Stimulated activated naive CD4-positive, alpha-beta T cell treated with Interleukin-2 at 50 U/mL for 16 hours (primary cell): ENCODE measurements at places on chromosomes 12 and 14.

DNA sequence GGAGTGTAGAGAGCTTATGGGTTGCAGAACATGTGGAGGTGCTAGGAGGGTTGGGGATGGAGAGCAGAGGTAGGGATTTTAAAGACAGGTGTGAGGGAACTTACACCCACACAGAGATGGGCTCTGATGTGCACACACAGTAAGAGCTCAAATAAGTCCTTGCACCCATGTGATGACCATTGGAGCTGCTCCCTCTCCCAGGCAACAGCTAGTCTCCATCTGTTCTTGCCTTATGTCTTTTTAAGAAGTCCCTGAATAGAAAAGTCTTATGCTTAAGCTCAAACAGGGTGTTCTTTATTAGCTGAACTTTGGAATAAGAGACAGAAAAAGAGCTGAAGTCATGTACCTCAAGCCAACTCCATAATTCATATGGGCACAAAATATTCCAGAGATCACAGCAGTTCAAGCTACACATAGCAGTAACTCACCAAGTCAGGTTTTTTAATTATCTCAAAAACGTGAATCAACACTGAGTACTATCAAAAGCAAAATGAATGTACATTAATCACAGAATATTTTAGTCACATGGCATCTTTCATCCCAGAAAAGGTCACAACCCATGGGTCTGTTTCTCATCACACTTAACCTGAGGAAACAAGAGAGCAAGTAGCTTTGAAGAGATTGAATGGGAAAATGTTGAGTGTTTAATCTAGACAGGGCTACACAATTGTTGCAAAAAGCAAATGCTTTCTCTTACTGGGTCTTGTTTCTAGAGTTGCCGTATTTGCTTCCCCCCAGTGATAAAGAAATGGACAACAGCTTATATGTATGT is 1513.6 kb upstream of the SEL1L start:
- no peak for DNase-seq

- DNase-seq: no peak
Observed at GRCh38 chr12:108888031-108888430, 8.1 kb downstream of the DAO start.

DNA sequence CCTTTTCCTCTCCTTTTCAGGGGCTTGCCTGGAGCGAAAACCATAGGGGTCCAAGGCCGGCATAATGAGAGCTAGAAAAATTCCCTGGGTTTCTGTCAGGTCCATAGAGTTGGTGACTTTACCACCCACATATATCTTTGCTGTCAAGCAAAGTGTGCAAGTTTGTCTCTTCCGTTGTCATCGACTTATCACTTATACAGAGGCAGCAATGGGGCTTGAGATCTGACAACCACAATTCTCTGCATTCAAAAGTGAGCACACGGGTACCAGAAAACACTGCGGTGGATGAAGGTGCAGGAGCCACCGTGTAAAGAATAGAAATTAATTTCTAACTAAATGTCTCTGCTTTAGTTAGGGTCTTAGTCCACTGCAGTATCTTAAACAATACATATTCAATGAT is 162.3 kb downstream of the DAD1 start:
- no peak for DNase-seq

DNA sequence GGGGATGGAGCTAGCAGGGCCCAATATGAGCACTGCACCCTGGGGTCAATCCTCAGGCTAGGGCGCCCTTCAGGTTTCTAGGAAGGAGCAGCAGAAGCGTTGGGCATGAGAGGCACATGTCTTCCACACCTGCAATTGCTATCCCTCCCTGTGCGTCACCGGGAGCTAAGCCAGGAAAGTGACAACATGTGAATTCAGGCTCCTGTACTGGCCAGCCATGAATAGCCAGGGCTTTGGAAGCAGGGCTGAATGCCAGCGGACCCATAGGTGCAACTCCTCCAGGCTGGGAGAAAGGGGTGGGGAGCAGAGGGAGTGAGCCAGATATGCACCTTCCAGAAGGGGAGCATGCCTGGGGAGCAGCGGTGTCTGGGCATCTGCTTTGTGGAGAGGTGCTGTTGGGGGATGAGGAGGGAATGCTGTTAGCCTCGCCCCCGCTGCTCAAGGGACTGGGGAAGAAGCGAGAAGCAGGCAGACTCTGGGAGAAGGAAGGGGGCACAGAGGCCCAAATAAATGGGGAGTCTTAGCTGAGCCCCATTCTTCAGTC is 6.1 kb downstream of the HOXC5 start:
- no peak for DNase-seq

- no peak for DNase-seq
Observed at GRCh38 chr14:80024417-80024816, 186.9 kb downstream of the DIO2 start.

DNA sequence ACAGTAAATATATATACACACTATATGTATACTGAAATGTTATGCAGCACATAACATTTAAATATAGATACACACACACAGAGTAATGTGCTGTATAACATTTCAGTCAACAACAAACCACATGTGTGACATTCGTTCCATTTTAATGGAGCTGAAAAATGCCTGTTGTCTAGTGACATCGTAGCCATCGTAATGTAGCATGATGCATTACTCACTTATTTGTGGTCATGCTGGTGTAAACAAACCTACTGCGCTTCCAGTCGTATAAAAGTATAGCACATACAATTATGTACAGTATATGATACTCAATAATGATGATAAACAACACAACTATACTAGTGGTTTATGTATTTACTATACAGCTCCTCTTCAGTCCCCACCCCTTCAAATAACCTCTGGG is 119.0 kb upstream of the SLC38A4 start:
- no peak for DNase-seq

- no peak for DNase-seq
Observed at GRCh38 chr12:3033539-3033867, 43.7 kb upstream of the TSPAN9 start.

GRCh38 chr14:24066496-24067132 is 4.7 kb upstream of the CPNE6 start:
- DNase-seq: no peak

DNA sequence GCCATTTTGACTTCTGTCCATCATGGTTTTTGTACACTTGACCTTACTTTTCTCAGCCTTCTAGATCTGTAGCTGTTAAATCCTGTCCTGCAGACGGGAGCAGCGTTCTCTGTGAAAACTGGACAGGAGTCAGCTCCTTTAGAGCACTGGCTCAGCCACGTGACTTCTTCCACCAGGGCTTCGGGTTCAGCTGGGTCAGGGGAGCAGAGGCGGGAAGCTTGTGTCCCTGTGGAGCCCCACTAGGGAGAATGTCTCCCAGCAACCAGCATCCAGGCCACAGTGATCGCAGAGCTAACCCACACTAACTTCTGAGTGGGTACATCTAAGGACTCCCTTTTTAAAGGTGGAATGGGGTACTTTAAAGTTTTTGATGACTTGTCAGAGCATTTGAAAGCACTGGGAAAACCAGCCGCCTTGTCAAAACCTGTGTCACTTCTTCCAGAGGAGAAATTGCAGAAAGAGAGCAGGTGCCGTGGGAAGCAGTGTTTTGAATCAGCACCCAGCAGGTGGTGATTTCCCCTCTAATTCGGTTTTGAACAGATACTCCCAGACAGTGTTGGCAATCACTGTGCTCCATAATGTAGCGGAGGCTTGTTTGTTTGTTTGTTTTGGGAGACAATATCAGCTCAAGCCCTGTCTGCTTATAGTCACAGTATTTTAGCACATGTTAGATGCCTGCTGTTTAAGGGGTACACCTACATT is 17.9 kb downstream of the DERA start:
- no peak for DNase-seq

DNA sequence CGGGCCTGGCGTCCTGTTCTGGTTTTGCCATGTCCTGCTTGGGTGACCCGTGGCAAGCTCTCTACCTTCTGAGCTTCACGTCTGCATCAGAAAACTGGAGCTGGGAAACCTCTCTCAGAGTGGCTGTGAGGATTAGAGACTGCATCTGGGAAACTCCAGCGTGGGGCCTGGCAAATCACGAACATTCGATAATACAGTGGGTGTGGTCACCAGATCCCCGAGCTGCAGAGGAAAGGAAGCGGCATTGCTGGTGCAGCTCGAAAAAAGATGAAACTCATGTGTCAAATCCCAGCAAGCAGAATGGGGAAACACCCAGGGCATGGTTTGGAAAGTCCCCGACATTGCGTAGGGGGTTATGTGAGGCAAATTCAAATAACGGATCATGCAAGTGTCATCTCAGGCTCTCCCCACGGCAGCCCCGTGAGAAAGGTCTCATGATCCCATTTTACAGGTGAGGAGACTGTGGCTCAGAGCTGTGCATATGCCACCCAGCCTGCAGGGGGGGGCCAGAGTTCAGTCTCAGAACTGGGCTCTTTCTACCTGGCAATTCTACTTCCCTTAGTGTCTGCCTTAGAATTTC is 98.1 kb upstream of the VRK1 start:
- no peak for DNase-seq

GRCh38 chr14:32813401-32813800 is 125.3 kb upstream of the NPAS3 start:
- no peak for DNase-seq

- DNase-seq: no peak
Observed at GRCh38 chr14:61288228-61288627, 7.1 kb upstream of the TMEM30B start.

GRCh38 chr12:43806737-43807072 is 588 bp upstream of the TWF1 start:
- no peak for DNase-seq

DNA sequence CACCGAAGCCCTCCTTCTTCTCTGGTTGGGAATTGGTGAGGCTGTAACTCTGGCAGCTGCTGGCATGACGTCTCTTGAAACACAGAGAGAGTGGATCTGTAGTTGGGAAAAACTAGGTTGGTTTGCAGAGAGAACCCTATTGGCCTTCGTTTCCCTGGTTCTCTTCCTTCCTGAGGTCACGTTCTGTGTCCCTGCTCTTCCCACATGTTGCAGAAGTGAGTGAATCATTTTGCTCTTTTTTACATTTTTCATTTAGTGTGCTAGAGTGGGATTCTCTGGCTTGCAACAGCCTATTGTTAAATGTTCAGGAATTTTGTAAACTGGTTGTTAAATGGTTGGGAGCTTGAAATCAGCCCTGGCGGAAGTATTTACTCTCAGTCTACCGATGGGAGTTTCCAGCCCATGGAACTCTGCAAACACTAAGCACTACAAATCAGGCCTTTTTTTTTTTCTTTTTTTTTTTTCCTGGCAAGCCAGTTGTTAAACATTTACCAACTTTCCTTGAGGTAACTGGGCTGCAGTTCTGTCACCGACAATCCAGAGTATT is 26.8 kb upstream of the CKAP4 start:
- no peak for DNase-seq

GRCh38 chr12:109879351-109880042 is 844 bp downstream of the GLTP start:
- no peak for DNase-seq

DNA sequence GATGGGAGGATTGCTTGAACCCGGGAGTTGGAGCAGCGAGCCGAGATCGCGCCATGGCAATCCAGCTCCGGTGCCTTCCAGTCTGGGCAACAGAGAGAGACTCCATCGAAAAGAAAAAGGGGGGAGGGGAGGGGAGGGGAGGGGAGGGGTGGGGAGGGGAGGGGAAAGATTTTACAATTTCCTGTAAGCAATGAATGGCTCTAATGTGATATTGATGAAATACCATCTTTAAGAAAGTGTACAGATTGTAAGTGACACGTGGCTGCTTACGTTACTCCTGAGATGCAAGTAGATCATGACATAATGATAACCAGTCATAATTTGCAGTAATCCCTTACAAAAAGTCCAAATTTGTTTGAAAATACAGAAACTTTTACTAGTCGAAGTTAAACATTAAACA is 1.4 kb downstream of the SLC25A21 start:
- DNase-seq: no peak

GRCh38 chr14:52693532-52693931 is 1.8 kb downstream of the ERO1A start:
- DNase-seq: no peak

DNA sequence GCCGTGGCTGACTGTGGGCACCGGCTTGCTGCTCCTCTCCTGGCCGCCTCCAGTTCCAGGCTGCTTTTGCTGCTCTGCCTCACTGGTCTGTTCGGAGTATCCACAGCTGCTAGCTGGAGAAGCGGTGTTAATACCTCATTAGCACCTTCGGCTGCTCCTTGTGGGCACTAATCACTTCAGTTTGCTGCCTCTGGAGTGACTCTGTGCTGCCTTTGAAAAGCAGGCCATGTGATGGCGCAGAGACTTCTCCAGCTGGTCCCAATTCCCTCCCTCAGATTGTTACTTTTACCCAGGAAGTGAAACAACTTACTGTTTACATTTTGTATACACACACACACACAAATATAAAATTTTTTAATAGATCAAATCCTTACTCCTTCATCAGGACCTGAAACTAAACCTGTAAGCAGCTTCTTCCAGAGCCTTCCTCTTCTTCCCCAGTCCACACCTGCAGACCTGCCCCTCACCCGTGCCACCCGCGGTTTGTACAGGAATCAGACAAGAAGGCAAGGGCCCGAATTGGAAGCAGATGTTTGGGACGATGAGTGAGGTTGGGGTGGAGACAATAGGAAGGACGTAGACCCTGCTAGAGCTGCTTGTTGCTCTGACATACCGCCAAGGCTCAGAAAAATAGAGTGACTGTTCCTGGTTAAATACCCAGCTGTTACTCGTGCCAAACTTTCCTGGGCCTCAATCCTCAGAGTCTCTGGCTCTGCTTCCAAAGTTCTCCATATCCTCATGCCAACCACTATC is 41.5 kb upstream of the LTBP2 start:
- DNase-seq: no peak

DNA sequence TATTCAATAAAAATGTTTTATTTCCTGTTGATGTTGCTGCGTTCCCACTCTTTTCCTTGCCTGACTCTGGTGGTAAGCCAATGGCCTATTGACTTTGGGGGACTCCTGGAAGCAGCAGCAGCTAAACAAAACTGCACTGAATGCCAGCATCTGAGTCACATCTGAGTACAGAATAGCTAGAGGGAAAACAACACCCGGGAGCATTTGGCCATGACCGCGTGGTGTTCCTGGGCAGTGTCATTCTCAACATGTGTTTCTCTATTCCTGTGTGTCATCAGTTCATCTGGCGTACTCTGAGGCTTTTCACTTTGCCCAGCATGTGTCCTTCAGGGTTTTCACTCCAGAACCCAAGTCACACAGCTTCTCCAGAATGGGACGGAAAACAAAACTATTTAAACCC is 238.8 kb downstream of the PAWR start:
- DNase-seq: no peak

- no peak for DNase-seq
Observed at GRCh38 chr14:102058961-102059360, 27.9 kb downstream of the HSP90AA1 start.

DNA sequence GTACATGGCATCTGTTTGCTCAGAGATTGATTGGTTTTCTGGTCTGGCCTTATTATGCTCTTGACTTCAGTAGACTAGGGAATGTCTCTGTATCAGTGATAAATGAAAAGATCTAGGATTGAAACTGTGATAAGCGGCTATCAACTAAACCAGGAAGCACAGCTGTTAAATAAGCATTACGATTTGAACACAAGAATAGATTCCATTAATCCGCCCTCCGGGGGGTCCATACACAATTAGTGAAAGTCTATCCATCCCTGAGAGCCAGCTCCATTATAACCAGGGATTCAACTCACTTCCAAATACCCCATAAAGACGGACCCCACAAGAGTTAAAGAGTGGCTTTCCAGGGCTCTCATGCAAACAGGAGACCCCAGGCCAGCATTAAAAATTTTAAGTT is 279.0 kb downstream of the GRIN2B start:
- no peak for DNase-seq

GRCh38 chr12:62787611-62788010 is 147.3 kb downstream of the PPM1H start:
- DNase-seq: no peak
